ENCODE measurements at places on chromosomes 12 and 14.

- H3K4me3 ChIP-seq, result no peak overlapping the region
- no peak overlapping the region for H3K27ac ChIP-seq
- H3K36me3 ChIP-seq, result no peaks in the 10 kb centered on the region
- no peaks in the 10 kb centered on the region for H3K4me1 ChIP-seq
These were observed 176.6 kb downstream of the TRHDE start for GRCh38 chr12:72448805-72449204.

DNA sequence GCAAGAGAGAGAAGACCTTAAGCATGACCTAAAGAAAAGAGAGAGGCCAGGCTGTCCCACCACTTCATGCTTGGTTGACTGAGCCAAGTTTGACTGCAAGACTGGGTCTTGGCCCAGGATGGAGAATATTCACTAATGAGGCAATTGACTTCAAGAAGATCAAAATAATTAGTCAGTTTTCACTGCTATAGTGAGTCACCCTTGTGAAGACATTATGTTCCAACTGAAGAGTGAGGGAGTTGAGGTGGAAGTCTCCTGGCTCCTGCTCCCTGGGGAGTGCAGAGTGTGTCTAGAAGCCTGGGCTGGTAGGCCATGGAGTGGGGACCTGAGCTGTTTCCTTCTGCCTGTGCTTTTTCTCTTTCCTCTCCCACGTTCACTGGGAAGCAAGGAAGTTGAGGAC is 117.6 kb downstream of the CACNA1C start:
- no peak overlapping the region for H3K27ac ChIP-seq
- no peaks in the 10 kb centered on the region for H3K27me3 ChIP-seq
- no peaks in the 10 kb centered on the region for H3K36me3 ChIP-seq
- H3K4me3 ChIP-seq, result no peak overlapping the region
- DNase-seq, result no peak

DNA sequence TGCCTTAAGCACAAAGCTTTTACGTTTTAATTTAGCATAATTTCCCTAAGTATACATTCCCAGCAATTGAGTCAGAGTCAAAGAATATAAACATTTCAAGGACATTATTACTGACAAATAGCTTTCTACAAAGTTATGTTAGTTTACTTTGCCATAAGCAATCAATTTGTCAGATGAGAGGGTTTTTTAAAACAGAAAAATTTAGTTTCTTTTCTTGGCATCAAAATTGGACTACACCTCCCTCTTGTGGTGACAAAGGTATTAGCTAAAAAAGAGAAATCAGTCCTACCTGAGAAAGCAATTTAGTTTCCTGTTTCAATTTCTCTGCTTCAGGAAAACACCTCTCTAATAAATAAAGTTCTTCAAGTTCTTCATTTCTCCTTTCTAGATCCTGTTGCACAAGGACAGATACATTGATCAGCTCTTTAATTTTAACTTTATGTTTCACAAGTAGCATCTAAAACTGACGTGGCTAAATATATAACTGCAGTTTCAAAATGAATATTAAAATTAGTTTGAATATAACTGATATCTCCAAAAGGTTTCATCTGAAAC is 39.9 kb downstream of the DNAI7 start:
- H3K27me3 ChIP-seq, result no peaks in the 10 kb centered on the region
- H3K36me3 ChIP-seq, result no peaks in the 10 kb centered on the region
- H3K4me1 ChIP-seq, result no peaks in the 10 kb centered on the region
- DNase-seq, result no peak

GRCh38 chr12:102948941-102949352 is 8.5 kb upstream of the ASCL1 start:
- no peak overlapping the region for H3K4me3 ChIP-seq
- H3K4me1 ChIP-seq, result no peaks in the 10 kb centered on the region
- H3K36me3 ChIP-seq, result no peaks in the 10 kb centered on the region
- no peak overlapping the region for H3K27ac ChIP-seq

DNA sequence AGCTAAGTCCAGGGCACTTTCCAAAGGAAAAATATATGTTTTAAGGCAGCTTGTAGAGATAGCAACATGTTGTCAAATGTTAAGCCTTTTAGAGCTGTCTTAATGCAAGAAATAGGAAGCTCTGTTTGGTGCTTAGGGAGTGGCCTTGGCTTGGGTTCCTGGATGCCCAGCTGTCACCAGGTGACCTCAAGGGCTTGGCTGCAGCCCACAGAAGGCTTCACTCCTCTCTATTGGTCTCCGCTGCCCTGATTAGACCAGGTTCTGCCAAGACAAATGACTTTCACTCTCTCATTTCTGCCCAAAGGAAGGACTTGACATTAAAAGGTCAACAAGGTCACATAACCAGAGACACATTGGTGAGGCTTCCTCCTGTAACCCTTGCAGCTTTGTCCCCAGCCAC is 76.8 kb downstream of the WSCD2 start:
- H3K4me3 ChIP-seq, result no peak overlapping the region
- H3K36me3 ChIP-seq, result no peaks in the 10 kb centered on the region
- DNase-seq, result no peak
- no peaks in the 10 kb centered on the region for H3K4me1 ChIP-seq
- H3K27ac ChIP-seq, result no peak overlapping the region

- H3K36me3 ChIP-seq, result no peaks in the 10 kb centered on the region
- no peak for DNase-seq
- no peak overlapping the region for H3K27ac ChIP-seq
- no peaks in the 10 kb centered on the region for H3K27me3 ChIP-seq
- no peak overlapping the region for H3K4me3 ChIP-seq
- H3K4me1 ChIP-seq, result no peaks in the 10 kb centered on the region
These were observed 113.1 kb upstream of the RASSF8 start for GRCh38 chr12:25845415-25845814.

GRCh38 chr12:115023279-115024265 is 339.6 kb upstream of the TBX3 start:
- DNase-seq, result no peak
- H3K36me3 ChIP-seq, result no peaks in the 10 kb centered on the region
- H3K27ac ChIP-seq, result no peak overlapping the region
- no peaks in the 10 kb centered on the region for H3K27me3 ChIP-seq
- peaks cover 7% of the 10 kb centered on the region for H3K4me1 ChIP-seq

GRCh38 chr14:27391331-27391730 is 793.5 kb upstream of the NOVA1 start:
- no peaks in the 10 kb centered on the region for H3K36me3 ChIP-seq
- H3K4me1 ChIP-seq, result no peaks in the 10 kb centered on the region
- DNase-seq, result no peak
- no peaks in the 10 kb centered on the region for H3K27me3 ChIP-seq
- no peak overlapping the region for H3K27ac ChIP-seq

DNA sequence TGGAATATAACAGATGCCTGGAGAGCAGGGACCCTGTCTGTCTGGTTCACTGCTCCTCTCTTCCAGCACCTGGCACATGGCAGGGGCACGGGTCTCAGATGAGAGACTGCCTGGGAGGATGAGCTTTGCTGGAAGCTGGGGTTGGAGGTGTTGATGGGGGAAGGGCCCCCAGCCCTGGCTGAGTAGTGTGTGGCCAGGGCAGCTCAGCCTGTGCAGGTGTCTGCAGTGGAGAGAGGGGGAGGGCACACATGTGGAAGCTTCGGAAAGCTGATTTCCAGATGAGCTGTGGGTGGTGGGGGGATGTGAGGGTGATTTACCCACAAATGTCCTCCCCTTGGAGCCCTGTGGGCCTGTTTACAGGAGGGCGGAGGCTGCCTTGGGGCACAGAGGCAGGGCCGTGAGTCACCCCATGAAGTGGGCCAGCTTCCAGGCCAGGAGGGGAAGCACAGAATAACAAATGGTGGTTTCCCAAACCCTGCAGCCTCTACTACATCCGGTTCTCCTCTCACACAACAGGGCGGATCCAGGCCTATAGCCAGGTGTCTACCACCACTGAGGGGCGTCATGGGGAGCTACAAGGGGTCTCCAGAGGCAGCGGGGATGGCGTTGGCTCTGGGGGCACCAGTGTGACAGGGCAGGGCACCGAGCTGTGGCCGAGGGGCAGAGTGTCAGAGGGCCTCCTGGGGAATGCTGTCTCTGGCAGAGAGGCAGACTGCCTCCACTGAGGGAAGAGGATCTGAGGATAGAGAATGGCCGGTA is 11.0 kb downstream of the KRT7 start:
- no peaks in the 10 kb centered on the region for H3K27me3 ChIP-seq
- H3K36me3 ChIP-seq, result no peaks in the 10 kb centered on the region
- no peak overlapping the region for H3K4me3 ChIP-seq

- no peaks in the 10 kb centered on the region for H3K4me1 ChIP-seq
- H3K27me3 ChIP-seq, result no peaks in the 10 kb centered on the region
- H3K4me3 ChIP-seq, result no peak overlapping the region
- DNase-seq, result no peak
These were observed 50.5 kb downstream of the SLC6A12 start for GRCh38 chr12:163406-163986.

DNA sequence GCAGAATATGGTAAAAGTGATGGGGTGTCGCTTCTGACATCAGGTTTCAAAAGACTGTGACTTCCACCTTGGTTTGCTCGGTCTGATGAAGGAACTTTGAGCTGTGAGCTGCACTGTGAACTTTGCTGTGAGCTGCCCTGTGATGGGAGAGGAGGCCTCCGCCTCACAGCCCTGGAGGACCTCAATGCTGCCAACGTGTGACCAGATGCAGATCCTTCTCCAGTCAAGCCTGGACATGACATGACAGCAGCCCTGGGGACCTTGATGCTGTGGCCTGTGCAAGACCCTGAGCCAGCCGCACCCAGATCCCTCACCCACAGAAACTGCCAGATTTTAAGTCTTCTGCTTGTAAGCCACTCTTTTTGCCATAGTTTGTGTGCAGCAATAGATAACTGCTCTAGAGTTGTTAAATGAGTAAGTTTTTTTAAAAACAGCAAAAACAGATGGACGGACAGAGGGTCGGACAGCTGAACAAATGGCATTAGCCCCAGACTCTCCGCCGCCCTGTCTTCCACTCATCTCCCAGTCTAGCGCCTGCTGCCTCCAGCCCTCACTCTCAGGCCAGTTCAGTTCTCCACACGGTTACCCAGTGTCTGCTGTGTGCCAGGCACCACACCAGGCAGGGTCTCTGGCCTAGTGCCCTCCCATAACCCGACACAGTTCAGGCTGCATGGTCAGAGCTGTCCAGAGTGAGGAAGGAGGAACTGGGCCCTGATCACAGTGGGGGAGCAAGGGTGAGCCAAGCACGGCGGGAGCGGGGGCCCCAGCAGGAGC is 13.1 kb upstream of the LRTM2 start:
- no peaks in the 10 kb centered on the region for H3K27me3 ChIP-seq
- DNase-seq, result no peak
- H3K4me3 ChIP-seq, result no peak overlapping the region
- H3K36me3 ChIP-seq, result no peaks in the 10 kb centered on the region

Measured in ovary (tissue), 10 donors.